ENCODE measurements at places on chromosomes 12 and 14. TPM values are rescaled to one million over a fixed set of nuclear protein-coding genes. Genes with fewer than 3 reads are reported as not detected.

Gene ZFHX2
- total RNA-seq, result 0.74 TPM

Gene CFAP54
- 1.7 TPM for total RNA-seq

- no peak for DNase-seq
Observed at GRCh38 chr12:51417826-51418225, 6.8 kb upstream of the SLC4A8 start.

GRCh38 chr14:34501004-34501580, 38.4 kb downstream of the EAPP start:
- DNase-seq, result no peak

Gene PMEL
- total RNA-seq, result 1.2 TPM

GRCh38 chr14:68574906-68575305, 218.0 kb downstream of the ZFP36L1 start:
- no peak for DNase-seq

Gene GDF11
- 7.6 TPM for total RNA-seq

DNA sequence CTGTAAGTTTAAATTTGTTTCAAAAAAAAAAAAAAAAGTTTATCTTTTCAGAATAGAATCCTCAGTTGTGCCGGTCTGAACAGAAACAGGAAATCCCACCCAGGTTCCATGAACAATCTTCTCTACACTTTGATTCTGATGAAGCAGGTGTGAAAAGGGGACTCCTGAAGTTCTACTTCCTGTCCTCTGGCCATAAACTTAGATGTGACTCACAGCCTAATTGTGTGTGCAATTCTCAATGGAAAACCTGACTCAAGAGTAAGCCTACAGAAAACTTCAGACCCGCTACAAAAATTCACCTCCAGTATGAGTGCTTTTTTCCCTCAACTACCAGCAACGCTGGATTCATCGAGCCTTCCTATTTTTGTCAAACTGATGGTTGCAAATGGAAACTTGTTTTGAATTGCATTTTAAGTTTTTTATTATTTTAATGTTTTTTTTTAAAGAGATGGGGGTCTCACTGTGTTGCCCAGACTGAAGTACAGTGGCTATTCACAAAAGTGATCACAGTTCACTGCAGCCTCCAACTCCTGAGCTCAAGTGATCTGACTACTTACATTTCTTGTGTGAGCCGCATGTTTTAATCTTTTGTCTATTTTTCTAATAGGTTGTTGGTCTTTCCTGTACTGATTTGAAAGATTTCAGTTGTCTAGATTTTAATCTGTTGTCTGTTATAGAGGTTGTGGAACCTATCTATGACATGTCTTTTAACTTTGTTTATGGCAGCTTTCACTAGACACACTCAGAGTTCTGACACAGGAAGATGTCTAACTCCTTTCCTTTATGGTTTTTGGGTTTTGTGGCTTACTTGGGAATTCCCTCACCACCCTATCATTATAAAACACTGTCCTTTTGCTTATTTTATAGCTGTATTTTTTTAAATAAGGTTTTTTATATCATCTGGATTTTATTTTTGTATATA, 37.6 kb downstream of the ATG14 start:
- no peak for DNase-seq
